ENCODE measurements at places on chromosomes 16 and 17.

GRCh38 chr17:55688057-55688456 is 34.6 kb downstream of the TMEM100 start:
- no peak for DNase-seq

GRCh38 chr17:36817483-36818048 is 119.7 kb upstream of the LHX1 start:
- DNase-seq = no peak

DNA sequence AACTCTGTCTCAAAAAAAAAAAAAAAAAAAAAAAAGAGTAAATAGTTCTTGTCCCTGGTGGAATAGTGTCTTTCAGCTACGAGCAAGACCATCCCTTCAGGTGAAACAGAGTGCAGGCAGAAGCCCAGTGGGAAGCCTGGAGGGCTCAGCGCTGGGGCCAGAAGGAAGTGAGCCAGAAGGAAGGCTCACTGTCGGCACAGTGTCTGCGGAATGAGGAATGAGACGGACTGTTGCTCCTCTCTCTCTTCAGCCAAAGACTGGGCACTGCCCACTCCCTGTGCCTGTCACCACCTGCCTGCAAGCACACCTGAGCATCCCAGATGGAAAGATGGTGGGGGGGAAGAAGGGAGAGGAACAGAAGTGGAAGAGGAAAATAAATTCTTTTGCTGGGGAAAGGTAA is 7.5 kb downstream of the RSL1D1 start:
- no peak for DNase-seq

DNA sequence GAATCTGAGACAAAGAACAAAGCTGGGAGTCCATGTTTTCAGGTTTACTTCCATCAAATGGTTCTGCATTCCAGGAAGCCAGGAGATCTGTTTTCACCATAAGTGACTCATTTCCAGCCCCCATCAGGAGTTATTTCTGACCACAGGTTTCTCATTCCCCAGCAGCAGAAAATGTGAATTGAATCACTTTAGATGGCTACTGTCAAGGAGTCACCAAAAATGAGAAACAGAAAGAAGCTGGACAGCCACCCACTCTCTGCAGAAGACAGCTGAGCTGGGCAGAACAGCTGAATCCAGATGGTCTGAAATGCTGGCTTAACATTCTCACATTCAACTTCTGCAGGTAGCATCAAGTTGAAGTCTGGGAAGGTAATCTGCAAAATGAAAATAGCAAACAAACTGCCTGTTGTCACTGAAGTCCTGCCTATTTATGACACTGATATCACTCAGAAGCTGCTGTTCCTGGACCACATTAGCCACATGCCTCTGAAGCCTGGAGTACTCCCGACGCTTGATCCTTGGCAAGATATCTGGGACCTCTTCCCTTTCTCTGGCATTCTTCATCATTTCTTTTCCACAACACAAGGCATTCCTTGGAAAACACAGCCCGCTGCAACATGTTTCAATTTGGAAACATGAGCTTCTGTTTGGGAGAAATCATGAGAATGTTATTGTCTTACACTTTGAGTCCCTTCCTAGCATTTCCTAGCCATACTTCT is 15.3 kb downstream of the CCL11 start:
- peak; percentile 59 for DNase-seq

GRCh38 chr17:79315358-79316105 is 240.9 kb downstream of the ENGASE start:
- no peak for DNase-seq

DNA sequence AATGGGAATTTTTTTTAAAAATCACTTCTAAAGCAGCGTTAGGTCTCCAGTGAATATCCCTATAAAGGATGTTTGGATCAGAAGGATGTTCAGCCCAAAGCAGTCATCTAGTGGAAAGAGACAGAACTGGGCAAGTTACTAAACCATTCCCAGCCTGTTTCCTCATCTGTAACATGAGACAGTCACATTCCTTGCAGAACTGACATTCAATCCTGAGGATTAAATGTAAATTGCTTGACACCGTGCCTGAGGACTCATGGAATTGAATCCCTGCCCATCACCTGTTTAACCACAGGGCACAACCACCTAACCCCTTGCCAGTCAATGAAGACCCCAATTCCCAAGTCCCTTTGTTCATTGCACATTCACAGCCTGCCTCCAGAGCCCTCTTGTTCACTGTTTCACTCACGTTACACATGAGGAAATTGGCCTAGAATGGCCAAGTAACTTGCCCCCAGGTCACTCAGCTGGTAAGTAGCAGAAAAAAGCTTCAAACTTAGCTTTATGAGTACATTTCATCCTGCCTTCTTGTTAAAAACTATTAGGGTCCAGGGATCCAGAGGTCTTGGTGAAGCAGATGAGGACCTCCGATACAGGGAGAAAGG is 1.4 kb downstream of the CMTM2 start:
- peak; percentile 66 for DNase-seq

DNA sequence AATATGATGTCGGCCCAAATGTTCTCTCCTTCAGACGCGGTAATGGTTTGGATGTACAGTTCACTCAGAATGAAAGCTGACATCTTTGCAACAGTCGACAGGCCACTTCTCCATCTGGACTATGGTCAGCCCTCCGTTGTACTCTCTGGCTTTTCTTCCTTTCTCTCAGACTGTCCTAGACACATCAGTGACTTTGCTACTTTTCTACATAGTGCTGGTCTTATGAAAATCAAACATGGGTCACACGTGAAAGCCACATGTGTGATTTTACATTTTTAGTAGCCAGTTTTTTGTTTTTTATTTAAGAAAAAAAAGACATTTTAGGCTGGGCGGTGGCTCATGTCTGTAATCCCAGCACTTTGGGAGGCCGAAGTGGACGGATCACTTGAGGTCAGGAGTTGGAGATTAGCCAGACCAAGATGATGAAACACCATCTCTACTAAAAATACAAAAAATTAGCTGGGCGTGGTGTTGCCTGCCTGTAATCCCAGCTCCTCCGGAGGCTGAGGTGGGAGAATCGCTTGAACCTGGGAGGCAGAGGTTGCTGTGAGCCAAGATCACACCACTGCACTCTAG is 644.1 kb downstream of the KCNJ2 start:
- DNase-seq = no peak

DNA sequence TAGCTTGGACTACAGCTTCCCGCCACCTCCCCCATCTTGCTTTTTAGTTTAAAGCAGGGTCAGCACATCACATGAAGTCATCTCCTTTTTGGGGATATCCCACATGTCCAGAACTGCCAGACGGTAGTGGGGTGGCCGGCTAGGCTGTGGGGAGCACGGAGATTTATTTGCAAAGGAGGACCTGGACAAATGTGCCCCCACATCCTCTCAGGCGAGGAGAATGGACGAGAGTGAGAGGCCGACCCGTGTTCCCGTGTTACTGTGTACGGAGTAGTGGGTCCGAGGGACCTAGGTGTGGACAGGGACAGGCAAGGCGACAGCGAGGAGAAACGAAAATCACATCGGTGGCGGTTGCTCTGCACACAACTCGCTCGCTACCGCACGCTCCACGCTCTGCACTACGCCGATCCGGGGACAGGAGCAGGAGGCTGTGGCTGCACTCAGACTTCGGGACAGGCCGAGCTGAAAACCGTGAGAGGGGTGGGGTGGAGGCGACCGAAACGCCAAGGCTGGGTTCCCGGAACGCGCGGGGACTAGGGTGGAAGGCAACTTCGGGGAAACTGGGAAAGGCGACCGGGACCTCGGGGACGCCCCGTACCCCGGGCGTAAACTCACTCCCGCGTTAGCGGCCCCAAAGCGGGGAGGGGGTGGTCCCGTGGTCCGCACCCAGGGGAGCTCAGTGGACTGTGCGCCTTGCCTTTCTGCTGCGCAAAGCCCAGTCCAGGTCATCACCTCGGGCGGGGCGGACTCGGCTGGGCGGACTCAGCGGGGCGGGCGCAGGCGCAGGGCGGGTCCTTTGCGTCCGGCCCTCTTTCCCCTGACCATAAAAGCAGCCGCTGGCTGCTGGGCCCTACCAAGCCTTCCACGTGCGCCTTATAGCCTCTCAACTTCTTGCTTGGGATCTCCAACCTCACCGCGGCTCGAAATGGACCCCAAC is at the start of gene MT1A:
Gene MT1A (plus strand): TSS at position 853 of the 937 bp plus-strand sequence. CDS start 73 bp downstream, at position 926.
- DNase-seq = no peak

DNA sequence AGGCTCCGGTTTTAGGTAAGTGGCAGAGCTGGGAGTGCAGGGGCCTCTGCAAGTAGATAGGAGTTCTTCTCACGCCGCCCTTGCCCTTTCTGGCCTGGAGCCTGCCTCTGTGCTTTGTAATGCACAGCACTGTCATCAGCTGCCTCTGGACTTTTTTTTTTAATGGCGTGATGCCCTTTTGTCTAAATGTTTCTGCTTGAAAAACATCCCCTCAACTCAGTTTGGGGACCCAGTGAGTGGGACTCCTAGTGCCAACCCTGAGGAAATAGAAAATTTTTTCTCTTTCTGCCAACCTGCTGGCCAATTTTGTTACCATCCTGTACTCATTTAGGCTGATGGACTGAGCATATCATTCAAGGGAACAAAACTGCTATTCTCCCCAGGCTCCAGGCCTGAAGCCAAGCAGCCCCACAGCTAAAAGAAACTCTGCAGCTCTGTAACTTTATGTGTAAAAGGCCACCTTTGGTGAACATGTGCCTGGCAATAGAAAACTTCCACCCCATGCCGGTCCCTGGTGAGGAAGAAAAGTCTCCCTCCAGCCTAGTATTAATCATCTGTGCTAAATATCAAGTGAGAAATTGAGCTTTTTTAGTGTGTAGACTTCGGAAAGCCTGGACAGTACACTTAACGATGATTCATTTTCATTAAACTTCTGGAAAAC is 22.5 kb downstream of the SLC6A2 start:
- no peak for DNase-seq

GRCh38 chr17:16371742-16372141 is 9.1 kb upstream of the UBB start:
- DNase-seq = peak; percentile 48

DNA sequence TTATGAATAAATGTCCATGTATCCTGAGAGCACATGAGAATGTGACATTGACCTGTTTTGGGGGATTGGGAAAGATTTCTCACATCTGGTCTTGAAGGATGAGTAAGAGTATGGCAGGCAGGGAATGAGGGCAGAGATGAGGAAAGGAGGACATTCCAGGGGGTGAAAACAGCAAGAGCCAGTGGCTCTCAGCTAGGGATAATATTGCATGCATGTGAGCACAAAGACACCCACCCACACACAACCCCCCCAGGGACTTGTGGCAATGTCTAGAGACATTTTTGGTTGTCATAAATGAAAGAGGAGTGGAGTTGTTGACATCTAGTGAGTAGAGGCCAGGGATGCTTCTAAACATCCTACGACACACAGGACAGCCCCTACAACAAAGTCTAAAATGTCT is 6.0 kb downstream of the MYO1D start:
- DNase-seq = no peak

GRCh38 chr16:13036600-13036999 is 135.2 kb downstream of the SHISA9 start:
- no peak for DNase-seq

GRCh38 chr16:85164838-85165516 is 52.7 kb upstream of the CIBAR2 start:
- no peak for DNase-seq

DNA sequence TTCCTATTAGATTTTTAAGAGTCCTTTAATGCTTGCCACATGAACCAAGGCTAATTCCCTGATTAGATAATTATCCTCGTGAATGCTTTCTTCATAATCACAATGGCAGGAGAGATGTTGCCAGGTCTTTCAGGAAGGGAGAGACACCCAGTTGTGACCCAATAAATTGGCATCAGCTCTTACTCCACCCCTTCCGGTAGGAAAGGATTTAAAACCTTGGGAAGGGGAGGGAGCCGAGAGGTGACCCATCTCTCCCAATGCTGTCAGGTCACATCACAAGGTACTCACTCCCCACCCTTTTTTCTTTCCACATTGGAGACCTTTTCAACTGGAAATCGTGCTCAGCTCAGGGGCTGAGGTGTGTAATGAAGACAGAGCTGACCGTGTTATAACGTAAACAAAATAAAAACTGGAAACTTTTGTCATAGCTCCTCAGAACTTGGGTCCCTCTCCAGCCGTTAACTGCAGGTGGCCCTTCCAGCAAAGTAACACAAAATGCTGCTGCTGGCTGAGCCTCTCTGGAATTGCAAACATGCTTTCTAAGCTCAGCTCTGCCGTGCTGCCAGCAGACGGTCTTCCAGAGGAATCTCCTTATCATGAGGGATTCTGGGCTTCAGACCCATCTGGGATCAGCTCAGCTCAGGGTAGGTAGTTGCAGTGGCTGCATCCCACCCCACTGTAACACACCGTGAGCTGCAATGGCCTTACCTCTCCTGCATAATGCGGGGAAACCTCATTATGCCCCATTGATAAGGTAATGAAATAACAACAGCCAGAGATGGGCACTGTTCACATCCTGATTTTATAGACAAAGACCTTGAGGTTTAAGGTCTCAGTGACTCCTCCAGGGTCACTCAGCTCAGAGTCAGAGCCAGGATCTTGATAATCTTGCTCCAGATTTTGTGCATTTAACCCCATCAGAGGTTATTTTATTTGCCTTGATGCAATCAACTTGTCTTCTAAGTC is 15.6 kb downstream of the TMEM100 start:
- no peak for DNase-seq

GRCh38 chr16:87028481-87029320 is 288.5 kb downstream of the C16orf95 start:
- DNase-seq = no peak

DNA sequence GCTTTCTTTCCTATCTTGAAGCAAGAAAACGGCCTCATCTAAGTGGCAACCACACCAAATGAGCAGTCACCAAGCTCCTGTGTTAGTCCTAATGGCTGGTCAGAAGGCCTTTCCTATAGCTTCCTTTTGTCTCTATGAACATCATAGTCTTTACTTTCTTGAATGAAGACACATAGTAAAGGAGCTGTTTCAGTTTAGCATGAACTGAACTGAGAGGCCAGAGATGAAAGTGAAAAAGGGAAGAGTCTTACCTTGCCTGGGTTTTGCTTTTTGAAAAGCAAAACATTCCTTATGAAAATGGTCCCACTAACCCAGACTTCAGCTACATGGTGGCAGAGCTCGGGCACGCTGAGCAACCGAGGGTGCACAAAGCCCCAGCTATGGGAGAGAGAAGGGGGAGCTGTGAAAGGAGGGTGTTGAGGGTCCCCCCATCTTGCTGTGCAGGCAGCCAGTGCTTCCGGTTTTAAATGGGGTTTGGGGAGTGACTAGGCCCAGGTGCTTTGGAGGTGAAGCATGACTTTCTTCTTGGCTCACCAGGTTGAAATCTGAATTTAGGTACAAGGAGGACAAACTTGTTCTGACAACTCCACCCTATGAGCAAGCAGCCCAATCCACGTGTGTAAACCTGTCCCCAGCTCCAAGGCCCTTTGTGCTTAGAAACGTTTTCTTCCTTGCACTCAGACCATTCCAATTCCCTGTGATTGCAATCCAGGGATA is 9.1 kb upstream of the PSMC3IP start:
- no peak for DNase-seq

DNA sequence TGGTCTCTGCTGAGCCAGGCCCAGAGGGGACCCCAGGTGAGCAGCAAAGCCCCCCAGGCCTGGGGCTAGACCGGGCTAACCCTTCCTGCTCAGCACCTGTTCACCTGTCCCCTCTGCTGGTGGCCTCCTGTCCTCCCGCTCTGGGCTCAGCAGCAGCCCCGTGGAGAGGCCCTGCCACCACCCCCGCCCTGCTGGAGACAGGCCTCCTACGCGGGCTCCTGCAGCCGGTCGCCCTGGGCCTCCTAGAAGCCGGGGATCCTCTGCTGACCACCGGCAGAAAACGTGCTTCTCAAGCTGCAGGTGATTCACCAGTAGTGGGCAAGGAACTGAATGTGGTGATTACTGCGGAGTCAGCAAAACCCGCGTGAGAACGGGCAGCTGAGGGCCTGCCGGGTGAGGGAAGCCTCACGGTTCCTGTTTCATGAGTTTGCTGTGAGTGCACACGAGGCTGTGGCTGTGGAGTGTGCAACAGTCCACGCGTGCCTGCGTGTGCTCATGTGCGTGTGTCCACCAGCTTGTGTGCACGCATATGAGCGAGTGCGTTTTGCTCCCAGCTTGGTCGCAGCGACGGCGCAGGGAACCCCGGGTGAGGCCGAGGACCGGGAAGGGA is 792 bp downstream of the SECTM1 start:
- DNase-seq = peak; percentile 71

Data from NCI-H226 (cell line).